ENCODE measurements at places on chromosomes 7 and 10. TPM values are rescaled to one million over a fixed set of nuclear protein-coding genes. Genes with fewer than 3 reads are reported as not detected.
A peak's percentile ranks its signal among the peaks of the same experiment; 100 is the strongest.

DNA sequence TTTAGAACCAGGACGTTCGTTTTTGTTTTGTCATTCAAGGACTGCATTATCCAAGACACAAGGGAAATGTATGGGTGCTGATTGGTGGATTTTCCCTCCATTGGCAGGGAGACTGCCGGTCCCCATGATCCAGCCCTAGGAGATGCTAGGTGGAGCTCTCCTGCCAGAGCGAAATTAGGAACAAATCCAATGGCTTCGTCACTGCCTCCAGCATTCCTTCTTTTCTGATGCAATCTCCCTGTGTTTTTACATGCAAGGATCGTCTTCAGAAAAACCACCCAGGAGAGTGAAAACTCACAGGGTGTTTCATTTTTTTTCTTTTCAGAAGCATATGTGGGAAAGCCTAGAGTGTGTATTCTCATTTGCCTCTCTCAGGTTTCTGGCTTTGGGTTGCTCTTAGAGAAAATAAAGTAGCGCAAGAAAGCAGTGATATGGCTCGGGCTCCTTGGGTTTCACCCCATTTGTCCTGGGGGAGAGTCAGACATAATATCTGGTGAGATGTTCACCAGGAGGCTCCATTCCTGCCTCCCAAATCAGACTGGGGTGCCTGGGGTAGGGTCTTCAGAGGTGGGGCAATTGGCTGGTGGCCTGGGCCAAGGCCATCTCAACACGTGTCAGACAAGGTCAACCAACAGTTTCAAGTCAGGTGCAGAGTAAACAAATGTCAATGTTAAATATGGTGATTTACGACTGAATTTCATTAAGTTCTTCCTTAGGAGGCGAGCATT is 450.9 kb upstream of the MKI67 start:
- DNase-seq, result no peak

DNA sequence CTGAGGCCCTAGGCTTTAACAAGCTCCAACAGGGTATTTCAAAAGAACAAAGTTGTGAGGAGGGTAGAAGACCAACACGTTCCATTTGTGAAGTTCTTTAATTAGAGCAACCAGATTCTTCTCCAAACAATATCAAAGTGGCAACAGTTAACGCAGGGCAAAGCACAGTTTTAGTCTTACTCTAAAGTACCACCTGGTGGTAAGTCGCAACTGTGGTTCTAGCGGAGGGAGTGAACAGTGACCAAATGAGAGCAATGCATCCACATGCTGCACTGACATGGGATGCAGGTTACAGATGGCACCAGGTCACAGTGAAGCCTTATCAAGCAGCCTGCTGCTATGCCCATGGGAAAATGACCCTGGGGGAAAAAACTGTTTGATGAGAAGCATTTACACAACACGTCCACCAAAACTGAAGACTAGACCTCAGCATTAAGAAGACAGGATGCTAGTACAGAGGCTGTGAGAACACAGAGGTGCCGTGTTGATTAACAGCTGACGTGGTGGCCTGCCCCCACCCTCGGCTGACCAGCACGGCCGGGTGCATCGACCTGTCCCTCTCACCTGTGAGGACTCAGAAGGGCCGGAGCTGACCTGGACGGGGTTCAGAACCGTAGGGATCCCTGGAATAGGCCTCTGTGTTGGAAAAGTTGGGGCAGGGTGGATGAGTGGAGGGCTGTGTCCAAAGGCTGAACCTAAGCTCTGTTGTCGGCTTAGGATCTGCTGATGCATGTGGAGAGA is 211.2 kb downstream of the GLI3 start:
- no peak for DNase-seq

DNA sequence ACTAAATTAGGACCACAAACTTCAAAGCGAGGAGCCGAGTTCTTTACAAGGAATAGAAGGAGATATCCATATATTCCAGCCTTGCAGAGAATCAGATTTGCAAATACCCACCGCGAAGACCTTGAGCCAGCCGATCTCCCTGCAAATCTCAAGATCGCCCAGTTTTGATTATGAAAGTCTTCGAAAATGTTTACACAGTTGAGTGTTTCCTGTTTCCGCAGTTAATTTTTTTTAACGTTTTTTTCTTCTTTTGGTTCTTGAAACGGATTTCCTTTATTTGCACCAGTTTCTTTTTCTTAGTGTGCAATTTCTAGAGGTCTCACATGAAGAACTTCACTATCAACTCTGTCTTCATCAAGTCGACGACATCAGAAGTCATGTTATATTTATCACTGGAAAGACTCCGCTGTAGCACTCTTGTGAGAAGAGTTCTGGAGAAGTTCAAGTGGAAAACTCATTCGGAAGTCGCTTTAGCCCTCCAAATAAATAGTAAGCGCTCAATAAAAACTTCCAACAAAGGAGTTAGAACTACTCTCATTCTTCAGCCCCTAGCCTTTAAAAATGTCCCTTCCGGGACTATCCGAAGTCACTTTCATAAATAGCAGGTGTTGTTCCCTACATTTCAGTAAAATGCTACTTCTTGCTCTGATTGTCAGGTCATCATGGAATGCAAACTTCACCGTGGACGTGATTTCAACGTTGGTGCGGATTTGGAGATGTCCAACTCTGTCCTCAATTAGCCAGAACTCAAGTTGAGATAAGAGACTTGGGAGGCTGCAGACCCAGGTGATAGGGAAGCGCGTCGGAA is 11.9 kb upstream of the SPAG6 start:
- no peak for DNase-seq

The IL15RA gene
- total RNA-seq, result 0.18 TPM

The TRA2A gene
- total RNA-seq, result 71.3 TPM

DNA sequence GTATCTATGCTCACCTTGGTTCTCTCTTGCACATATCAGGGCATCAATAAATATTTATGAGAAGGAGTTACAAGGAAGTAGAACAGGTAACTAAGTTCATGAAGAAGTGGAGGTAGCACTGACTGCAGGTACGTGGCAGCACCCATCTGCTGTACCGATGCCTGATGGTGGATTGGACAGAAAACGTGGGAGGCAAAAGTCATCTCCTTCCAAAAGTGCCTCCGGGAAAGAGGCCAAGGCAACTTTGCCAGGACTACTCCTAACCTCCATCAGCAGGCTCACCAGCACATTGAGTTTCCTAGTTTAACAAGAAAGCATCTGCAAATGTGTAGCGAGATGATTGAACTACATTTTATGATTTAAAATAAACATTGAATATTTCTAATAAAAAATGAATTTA is 248.8 kb downstream of the ANKRD7 start:
- peak; percentile 23 for DNase-seq

GRCh38 chr7:80838643-80839042 is 80.2 kb downstream of the SEMA3C start:
- no peak for DNase-seq

The RNLS gene
- total RNA-seq, result 11.4 TPM

- DNase-seq, result no peak
These were observed 107.4 kb downstream of the DNAJB6 start for GRCh38 chr7:157444011-157444842.

DNA sequence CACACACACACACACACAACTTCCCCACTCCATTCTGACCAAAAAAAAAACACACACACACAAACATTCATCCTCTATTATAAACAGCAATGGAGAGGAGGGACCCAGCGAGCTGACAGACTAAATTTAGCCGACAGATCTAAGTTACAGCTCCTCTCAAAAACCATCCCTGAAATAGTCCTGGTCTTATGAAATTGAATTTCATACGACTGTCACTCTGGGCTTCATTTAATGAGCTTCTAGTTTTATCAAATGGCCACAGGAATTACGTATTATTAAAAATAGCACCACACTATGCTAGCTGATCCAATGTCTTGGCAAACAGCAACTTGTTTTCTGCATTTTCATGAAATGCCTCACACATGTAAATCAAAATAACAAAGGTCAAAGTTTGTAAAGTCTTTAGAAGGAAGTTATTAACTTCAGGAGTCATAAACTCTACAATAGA is 131.3 kb upstream of the ASAH2 start:
- no peak for DNase-seq

The ACSM6 gene
- total RNA-seq, result not detected

DNA sequence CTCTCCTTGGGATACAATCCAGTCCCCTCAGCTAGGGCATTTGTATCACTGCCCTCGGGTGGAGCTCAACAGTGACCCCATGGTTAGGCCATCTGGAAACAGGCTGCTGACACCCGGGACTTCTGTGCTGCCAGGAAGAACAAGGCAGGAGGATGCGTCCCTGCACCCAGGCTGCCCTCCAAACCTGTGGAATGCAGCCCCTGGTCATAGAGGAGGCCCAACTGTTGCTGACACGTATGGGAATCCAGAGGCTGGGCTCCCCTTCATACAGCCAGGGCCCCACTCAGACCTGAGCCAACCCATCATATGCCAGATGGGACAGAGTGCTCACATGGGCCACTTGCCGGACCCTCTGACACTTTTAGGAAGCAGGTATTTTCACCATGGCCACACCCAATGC is 45.5 kb upstream of the SRGN start:
- no peak for DNase-seq

DNA sequence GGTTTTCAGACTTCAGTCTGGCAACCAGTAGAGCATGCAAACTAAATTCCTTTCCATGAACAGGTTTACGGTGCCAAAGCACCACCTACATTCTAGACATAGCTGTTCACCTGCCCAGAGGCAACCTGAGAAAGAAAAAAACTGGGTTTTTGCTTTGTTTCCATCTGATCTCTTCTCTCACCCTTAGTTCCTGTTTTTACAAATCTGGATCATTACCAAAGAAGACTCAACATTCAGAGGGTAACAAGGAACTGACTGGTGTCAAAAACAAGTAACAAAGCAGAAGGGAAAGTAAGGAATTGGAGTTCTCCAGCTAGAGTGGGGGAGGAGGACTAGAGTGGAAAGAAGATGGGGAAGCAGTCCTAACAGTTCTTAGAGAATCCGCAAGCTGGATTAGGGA is 36.4 kb downstream of the CPVL start:
- DNase-seq, result no peak

DNA sequence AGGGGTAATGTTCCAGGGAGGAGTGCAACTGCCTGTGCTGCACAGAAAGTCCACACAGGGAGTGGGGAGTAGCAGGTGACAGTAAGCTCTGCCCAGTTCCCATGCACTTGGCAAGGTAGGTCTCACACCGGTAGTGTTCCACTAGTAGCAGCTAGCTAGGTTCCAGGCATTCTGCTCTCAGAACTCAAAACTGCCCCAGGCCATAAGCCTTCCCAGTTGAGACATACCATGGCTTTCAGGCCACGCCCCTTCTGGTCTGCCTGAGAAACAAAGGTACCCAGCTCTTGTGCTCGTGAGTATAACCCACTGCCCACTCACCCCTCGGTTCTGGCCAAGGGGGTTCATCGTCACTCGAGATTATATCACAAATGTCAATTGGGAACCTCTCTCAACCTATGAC is 12.6 kb downstream of the CASP7 start:
- DNase-seq, result no peak

The GPR15LG gene
- total RNA-seq, result 0.36 TPM

- DNase-seq, result no peak
These were observed 114.2 kb upstream of the DGKB start for GRCh38 chr7:15016766-15017165.

- no peak for DNase-seq
These were observed 3.5 kb downstream of the FAM180A start for GRCh38 chr7:135744938-135745702.

The ANKRD2 gene
- not detected for total RNA-seq

DNA sequence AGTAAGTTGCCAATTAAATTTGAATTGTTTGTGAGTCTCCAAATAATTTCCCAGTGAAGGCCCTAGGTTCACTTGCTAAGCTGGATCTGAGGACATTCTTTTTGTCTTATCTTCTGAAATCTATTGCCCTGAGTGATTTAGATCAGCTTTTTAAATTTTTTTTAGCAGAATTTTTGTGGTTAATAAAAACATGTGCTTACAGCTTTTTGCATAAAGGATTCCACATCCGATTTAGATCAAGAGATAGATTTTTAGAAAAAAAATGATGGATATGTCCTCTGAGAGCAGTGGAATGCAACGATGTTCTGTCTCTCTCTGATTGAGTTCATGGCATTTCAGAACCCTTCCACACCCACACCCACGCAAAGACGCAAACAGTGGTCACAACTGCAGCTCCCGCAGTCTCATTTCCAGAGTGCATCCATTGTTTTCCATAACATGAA is 358.8 kb downstream of the SUGCT start:
- no peak for DNase-seq

The PDZD7 gene
- 5.9 TPM for total RNA-seq

The TRIM50 gene
- not detected for total RNA-seq

DNA sequence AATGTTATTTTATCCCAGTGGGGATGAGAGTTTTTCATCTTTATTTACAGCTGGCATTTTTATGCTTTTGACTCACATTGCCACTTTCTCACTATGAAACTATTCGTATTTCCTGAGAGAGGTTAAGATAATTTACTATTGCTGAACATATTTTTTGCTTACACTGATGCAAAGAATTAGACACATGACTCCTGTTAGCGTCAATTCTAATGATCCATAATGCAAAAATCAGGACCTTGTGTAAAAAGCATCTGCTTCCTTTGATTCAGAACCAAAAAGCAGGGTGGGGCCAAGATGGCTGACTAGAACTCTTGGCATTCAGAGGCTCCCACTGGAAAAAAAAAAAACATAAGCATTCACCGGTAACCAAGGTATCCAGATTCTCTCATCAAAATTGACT is 464.8 kb downstream of the SEMA3D start:
- no peak for DNase-seq

DNA sequence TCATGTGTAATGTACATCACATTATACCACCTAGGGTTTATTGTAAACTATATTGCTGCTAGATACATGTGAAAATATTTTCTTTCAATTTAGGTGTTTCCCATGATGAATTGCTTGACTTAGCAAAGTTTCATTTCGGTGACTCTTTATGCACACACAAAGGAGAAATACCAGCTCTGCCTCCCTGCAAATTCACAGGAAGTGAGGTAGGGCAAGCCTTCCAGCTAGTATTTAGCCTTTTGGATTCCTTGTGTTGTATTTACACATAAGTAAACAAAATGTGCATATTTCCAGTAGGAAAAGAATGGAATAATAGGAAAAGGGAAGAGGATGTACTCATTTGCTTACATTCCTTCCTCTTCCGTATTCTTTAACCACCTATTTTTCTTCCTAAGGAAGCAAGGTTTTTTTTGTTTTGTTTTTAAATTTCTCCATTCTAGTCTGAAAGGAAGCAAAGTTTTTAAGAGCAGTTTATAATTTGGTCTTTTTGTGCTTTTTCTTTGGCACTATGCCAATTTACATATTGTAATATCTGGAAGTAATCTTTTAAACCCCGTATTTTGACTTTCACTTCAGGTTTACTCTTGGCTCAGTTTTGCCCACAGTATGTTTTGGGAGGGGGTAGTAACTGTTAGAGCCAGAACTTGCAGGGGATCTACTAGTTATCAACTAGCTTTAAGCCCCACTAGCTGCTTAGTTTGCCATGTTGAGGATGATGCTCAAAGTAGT is 10.4 kb downstream of the PMPCB start:
- no peak for DNase-seq

The TFAM gene
- total RNA-seq, result 31.9 TPM

- no peak for DNase-seq
These were observed 78.0 kb downstream of the MKI67 start for GRCh38 chr10:128047991-128048818.

GRCh38 chr10:13001041-13001886 is at the start of gene CCDC3:
Gene CCDC3 (minus strand): TSS chr10:13001713. CDS start chr10:13001570, 143 bp downstream.
- no peak for DNase-seq

- DNase-seq, result no peak
These were observed 24.0 kb downstream of the ZPBP start for GRCh38 chr7:50068850-50069551.

The MYL10 gene
- total RNA-seq, result not detected

GRCh38 chr10:76388321-76389023 is 957.0 kb downstream of the LRMDA start:
- no peak for DNase-seq

The MMD2 gene
- 5.2 TPM for total RNA-seq

Measured in cerebellum (tissue), 4 donors.